ENCODE measurements at places on chromosomes 3 and 15.

GRCh38 chr3:71066356-71066755 lies 517.2 kb downstream of the FOXP1 start:
- no peak for DNase-seq

DNA sequence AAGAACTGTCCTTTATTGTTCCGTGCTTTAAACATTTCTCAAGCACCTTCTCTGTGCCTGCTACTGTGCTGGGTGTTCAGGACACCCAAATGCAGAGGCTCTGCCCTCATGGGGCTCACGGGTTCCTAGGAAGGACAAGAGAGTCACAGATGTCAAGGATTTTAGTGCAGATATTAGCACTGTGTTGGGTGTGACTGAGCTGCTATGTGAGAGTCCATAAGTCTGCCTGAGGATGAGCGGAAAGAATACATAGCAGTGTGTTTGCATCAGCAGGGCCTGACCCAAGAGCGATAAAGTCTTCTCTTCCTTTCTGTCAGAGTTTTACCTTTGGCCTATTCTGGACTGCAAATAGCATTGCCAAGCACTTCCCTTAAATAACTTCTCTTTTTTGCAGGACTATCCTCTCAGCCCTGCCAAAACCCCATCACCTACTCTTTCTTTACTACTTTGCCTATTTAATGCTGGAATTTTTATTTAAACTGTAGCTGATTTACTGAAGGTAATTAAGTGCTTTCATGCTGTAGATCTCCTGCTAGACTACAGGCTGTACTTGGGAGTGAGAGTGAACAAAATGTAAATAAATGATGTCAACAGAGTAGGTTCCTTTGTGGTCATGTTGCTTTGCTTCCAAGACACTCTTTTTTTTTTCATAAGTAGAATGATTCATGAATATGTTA lies 459.4 kb upstream of the TPRG1 start:
- peak; percentile 67 for DNase-seq

DNA sequence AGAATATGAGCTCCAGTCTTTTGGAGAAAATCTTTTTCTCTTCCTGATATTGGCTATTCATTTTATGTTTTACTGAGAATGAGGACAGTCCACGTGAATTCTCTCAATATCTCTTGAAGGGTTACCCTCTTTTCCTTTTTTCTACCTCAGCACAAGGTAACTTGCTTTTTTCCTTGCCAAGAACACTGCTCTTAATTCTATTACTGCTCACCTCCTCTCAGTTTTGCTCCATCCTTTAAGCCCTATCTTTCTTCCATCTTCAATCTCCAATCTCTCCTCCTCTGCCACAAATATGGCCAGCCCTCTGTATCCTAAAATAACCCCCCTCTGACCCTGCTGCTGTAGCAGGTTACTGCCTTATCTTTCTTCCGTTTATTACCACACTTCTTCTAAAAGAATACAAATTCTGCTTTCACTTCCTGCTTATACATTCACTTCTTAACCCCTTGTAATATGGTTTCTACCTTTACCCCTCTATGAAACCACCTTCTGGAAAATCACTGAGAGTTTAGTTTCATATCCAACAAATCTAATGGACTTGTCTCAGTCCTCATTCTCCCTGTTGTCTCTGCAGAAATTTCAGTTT lies 89.0 kb downstream of the NFKBIZ start:
- DNase-seq: no peak

GRCh38 chr3:160225176-160226025 lies at the start of gene C3orf80:
C3orf80 (plus strand) TSS chr3:160225422; CDS start chr3:160225636, 214 bp downstream.
- peak; percentile 68 for DNase-seq

DNA sequence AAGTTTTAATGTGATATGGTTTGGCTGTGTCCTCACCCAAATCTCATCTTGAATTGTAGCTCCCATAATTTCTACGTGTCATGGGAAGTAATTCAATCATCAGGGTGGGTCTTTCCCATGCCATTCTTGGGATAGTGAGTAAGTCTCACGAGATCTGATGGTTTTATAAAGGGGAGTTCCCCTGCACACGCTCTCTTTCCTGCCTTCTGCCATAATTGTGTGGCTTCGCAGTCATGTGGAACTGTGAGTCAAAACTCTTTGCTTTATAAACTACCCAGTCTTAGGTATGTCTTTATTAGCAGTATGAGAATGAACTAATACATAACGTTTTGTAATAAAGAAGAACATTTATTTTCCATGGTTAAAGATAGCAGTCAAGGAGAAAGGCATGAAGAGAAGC lies 39.2 kb upstream of the GOLIM4 start:
- DNase-seq: no peak

- peak; percentile 32 for DNase-seq
Measured at GRCh38 chr3:169232863-169233262, 430.6 kb downstream of the MECOM start.

DNA sequence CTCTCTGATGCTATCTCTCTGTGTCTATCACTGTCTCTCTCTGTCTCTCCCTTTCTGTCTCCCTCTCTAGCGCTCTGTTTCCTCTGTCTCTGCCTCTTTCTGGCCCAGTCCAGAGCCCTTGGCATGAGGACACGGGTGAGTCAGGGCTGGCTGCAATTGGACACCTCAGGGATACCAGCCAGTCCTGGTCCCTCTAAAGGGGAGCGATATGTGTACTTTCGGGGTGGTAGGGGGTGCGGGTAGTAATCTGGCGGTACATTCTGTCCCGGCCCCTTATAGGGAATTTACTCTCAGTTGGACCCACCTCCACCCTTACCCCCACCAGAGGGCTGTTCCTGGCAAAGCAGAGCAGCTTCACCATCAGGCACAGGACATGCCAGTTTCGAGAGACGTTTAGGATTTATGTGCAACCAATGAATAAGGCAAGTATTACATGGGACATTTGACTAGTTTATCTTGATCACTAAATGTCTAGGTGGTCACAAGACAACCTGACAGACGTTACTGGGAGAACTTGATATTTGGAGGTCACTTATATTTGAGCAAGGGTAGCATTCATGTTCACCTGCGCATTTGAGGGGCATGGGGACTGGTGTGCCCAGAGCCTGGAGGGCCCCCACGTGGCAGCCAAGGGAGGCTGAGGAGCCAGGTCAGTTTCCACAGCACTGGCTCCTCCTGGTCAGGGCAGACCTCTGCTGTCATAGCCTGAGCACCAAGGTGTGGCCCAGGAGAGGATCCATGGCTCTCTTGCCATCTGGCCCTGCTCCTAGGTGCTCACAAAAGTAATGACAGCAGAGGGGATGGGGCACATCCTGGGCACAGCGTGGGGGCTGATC lies 256.1 kb downstream of the PLCL2 start:
- DNase-seq: no peak

DNA sequence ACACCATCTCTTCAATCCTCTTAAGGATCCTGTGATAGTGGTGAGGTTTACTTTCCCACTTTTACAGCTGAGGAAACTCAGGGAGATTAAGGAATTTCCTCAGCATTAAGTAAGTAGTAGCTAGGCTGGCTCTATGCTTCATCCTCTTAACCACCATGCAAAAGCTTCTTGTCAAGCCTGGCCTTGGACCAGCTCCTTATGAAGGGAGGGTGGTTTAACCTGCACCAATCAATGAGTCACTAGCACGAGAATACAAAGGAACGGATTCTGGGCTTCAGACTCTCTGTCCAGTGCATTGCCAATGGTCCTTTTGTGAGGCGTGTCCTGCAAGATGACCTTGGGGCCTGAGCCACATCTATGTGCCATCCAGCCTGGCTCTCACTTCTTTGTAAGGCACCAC lies 202.0 kb upstream of the CFAP20DC start:
- DNase-seq: peak; percentile 72

GRCh38 chr15:69973102-69973714 lies 124.5 kb downstream of the TLE3 start:
- peak; percentile 77 for DNase-seq

GRCh38 chr15:66839506-66840112 lies 137.6 kb downstream of the SMAD6 start:
- no peak for DNase-seq

DNA sequence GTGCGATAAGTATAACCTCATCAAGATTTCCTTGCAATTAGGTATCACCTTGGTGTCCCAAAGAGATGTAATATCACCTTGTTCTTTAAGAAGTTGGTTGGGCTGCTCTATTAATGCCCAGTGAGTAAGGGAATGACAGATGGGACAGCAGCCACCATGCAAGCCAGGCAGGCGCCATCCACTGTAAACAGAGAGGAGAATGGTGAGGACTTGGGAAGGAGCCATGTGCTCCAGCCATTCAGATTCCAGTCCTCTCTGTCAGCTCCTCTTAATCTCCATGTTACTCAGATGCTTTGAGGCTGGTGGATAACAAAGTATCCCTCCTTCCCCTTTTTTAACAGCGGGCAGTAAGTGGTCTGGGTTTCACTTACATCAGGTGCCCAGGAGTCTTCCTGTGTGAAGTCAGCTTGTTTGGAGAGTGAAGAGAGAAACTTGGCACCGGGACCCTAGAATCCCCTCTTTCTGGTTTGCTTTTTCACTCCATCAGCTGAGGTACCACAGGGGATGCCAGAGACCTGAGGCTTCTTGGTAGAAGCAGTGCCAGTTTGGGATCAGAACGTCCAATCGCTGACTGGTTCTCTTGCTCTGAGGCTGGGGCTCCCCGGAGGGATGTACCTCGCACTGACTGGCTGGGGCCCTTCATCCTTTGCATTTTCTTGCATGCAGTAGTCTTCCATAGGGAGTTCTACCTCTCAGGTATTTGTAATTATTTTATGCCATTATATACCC lies 29.5 kb downstream of the SLCO3A1 start:
- peak; percentile 66 for DNase-seq

GRCh38 chr3:158748237-158748828 lies 16.1 kb upstream of the RARRES1 start:
- no peak for DNase-seq

GRCh38 chr15:63586790-63587189 lies 10.4 kb upstream of the FBXL22 start:
- no peak for DNase-seq
